ENCODE measurements at places on chromosomes 3 and 15.

GRCh38 chr3:17638356-17638755 lies 104.1 kb downstream of the TBC1D5 start:
- DNase-seq: no peak

DNA sequence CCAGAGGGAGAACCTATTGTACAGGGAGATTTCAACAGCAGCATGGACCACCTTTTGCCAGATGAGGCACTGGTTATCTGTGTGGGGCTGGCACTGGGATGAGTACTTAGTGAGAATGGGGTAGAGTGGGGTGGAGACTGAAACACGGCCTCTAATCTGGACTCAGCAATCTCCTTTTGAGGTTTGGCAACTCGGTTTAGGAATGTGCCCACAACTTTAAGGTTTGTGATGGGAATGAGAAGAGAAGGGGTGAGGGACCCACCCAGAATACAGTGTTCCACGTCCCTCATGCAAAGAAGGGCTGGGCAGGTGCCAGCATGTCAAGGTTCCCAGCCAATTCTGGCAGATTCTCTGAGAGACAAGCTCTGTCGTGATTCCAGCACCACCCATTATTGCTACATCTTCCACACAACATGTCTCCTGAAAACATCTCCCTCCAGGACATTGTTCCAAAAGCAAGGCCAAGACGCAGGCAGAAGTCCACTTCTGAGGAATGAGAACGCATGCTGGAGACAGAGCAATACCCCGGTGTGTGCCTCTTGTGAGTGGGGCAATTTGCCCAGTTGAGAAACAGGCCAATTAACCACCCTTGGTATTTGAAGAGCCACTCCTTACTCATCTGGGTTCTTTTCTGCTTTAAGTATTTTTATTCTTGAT lies 37.5 kb upstream of the CCR4 start:
- no peak for DNase-seq

DNA sequence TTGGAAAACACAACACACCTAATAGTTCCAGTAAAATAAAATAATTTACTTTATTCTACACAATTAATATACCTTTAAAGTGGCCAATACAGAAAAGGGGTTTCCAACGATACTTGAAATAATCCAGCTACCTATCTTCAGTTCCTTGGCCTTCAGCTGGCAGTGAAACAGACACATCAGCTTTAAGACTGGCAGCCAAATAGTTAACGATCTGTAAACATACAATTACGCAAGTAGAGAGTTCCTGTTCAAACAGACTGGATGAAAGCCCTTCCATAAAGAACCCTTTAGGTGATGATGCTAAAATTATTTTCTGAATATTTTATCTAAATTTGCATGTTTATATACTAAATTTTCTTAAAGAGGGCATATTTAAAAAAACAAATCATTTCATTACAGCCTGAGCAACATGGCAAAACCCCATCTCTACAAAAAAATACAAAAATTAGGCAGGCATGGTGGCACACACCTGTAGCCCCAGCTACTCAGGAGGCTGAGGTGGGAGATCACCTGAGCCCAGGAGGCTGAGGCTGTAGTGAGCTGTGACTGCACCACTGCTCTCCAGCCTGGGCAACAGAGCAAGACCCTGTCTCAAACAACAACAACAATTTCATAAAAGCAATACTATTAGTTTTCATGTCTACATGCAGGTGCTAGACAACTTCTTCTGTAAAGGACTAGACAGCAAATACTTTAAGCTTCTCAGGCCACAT lies 12.9 kb downstream of the DYNC1LI1 start:
- no peak for DNase-seq

DNA sequence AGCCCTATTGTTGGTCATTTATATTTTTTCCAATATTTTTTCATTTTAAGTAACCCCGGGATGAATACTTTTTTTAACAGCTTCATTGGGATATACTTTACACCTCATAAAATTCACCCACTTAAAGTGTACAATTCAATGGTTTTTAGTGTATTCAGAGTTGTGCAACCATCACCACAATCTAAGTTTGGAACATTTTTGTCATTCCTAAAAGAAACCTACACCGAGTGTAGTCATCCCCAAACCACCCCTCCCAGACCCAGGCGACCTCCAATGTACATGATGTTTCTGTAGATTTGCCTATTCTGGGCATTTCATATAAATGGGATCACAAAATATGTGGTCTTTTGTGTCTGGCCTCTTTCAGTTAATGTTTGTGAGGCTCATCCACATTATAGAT lies 118.3 kb upstream of the FRMD4B start:
- no peak for DNase-seq

DNA sequence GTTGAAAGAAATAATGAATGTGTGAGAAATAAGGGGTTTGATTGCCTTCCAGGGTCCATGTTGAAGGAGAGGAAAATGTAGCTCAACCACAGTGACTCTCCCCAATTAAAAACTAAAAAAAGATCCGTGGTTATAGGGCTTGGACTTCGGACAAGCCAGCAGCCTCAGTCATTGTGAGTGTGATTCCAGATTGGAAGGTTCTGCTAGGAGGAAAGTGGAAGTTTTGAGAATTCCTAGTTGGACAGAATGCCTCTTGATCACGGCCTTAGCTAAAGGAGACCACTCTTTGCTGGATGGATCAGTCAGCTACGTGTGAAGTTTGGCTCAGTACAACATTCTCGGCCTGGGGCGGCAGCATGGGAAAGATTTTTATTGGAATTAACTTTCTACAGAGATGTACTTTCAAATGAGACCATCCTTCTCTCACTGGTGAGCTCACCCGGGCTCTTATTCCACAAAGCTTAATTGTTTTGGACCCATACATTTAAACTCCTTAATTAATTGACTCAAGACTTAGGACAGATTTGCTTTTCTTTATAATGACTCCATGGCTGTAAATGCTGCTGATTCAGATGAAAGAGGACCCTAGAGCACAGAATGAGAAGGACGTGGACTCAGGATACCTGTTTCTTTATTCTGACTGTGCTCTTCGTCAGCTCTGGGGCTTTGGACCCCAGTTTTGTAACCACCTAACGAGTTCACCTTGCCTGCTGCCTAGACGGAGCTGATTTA lies 27.5 kb downstream of the FLNB start:
- no peak for DNase-seq

- no peak for DNase-seq
Measured at GRCh38 chr15:68277131-68277602, 378 bp upstream of the FEM1B start.

DNA sequence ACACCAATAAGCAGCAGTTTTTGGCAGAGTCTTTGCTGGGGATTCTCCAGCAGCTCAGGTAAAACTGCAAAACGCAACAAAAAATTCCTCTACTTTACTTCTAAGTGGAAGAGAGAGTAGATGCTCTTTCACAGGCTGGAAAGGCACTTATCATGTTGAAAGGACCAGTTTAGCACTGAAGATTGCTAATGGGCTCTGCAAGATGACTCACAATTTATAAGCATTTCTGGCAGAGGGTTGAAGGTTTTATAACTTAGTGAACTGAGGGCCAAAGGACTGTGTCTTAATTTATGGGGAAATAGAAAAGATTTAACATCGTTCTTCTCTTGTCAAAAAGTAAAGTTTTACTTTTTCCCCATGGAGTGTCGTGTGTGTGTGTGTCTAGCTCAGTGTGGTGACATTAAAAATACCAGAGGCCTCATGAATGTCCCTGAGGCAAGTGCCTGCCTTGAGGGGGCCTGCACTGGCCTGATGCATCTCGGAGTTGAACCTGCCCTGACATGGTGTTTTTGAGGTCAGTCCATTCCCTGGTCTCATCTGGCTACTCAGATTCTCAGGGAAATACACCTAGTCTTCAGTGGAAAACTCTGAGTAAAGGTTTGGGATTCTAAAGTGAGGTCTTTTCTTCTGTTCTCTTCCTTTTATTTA lies 1092.0 kb downstream of the NAALADL2 start:
- no peak for DNase-seq

- no peak for DNase-seq
Measured at GRCh38 chr15:66390678-66391077, 4.0 kb downstream of the MAP2K1 start.

DNA sequence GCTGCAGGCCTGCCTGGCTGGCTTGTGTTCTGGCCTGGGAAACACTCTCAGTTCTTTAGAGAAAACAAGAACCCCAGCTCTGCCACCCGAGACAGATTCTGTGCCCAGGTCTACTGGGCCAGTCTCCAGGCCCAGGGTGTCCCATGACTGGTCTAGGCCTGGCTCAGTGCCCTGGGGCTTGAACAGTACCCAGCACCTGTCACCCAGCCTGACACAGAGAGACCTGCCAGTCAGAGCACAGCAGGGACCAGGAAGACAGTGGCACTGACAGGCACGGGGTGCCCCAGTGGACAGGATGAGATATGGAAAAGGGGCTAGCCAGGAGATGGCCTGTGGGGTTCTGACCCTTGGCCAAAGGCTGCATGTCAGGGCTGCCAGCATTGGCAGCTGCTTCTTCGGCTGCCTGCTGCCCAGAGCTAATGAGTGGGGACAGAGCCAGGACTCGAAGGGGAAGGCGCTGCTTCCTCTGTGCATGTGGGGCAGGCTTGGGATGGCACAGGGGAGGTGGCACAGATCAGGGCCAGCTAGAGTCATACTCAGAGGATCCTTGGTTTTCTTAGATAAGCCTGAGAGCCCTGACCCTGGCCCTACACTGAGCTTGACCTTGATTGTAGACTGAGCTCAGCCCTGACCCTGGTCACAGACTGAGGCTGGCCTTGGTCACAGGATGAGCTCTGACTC lies 15.1 kb downstream of the CCDC33 start:
- no peak for DNase-seq

DNA sequence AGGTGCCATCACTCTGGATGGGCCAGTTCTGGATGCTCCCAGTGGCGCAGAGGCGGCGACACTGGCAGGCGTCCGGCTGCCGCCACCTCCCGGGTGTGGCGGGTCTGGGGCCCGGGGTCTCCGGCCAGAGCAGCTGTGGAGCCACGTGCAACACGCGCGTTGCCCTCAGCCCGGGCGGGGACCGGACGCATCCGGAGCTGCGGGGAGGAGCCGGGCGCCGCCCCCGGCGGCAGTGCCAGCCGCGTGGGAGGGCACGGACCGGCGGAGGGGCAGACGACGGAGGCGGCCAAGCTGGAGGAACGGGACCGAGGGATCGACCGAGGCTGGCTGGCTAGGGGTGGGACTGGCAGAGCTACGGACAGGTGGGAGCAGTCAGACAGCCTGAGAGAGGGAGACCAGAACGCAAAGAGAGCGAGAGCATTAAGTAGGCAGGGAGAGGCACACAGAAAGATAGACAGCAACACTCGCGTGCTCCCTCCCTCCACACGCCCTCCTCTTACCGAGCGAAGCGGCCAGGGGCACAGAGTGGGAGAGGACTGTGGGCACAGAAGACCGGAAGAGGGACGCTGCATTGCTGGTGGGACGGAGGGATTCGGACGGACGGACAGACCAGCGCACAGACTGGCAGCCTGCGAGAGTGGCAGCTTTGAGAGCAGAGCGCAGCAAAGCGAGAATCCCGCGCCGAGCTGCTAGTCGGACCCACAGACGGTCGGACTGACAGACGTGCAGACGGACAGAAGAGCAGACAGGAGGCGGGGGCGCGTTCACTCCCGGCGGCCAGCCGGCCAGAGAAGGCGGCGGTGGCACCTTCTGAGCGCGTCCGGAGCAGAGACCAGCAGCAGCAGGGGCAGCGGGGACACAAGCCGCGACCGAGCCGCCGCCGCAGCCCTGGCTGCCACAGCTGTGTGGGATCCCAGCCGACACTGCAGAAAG lies at the start of gene ARPP21:
Gene ARPP21 (plus strand): TSS at position 272 of the 933 bp plus-strand sequence. CDS start 42,227 bp downstream, outside the sequence.
- DNase-seq: no peak

DNA sequence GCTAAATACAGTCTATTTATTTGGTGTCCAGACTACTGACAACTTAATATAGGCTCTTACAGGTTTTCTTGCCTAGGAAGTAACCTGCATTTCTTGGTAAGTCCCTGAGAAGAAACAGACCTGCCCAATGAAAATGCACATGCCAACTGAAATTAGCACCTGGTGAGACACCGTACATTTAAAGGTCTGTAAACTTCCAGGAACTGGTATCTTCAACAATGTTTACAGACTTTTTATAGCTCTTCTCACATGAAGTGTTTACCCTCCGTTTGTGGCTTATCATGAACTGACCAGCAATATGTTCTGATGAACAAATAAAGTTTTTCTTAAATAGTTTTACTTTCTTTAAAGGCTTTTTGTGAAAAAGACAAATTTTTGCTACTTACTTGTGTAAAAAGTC lies 93.3 kb downstream of the PCCB start:
- no peak for DNase-seq

- no peak for DNase-seq
Measured at GRCh38 chr15:98785807-98786621, 137.7 kb downstream of the IGF1R start.

GRCh38 chr3:160956785-160957184 lies 148.4 kb downstream of the B3GALNT1 start:
- no peak for DNase-seq

DNA sequence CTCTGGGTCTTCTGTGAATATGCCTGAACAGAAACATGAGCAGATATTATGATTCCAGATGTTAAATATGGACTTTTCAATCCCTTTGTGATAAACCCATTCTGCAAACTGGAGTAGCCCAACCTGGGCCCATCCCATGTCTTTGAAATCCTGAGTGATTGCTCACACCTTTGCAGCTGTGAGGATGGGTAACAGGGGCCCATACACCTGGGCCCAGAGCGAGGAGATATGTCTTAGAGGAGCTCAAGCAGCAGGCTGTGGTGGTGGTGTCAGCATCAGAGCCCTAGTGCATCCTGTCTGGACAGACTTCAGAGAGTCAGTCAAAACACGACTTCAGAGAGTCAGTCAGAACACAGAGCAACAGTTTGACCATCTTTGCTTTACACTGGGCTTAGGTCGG lies 64.9 kb upstream of the LIMD1 start:
- DNase-seq: no peak

DNA sequence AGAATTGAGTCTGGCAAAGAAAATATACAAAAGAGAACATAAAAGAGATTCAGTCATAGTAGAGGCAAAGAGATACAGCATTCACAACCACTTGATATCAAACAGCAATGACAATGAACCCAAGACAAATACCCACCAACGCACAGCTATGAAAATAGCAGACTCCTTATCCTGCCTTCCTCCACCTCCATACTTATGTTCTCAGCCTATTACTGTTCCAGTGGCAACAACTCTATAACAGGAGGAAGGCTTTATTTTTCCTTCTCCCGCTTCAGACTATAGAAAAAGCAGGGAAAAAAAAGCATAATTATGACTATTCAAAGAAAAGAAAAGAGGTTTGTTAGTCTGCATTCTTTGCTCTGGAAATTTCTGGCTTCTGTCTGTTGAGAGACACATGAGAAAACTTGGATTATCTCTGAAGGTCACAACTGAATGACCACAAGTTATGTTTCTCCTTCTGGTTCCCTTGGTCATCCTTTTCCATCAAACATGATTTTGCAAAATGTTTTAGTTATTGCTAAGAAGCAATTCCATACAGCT lies 81.2 kb upstream of the PLXND1 start:
- DNase-seq: no peak

DNA sequence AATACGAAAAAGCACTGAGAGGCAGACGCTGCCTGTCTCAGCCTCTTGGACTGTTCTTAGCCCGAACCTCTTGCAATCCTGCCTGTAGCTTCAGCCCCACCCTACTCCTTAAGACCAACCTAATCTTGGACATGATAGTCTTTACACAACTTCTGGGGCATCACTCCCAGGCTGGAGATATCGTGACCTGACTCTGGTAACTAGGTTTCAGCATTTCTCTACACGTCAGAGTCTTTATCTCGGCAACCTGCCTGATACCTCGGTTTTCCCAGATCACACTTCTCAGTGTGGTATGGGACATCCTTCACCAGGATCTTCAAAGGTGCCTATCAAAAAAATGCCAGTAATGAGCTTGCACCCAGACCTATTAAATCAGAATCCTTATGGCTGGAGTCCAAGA lies 590.2 kb upstream of the KCNMB2 start:
- DNase-seq: no peak

- DNase-seq: no peak
Measured at GRCh38 chr3:103083848-103084631, 649.2 kb downstream of the ZPLD1 start.
